Lung microvascular endothelial cell (primary cell): ENCODE measurements at places on chromosomes 2 and 18. TPM values are rescaled to one million over a fixed set of nuclear protein-coding genes. Genes with fewer than 3 reads are reported as not detected.

TRABD2A gene
- 0.87 and 0.99 TPM in 2 replicates for total RNA-seq

OSR1 gene
- total RNA-seq = 0.65 and 1.6 TPM in 2 replicates

CLEC4F gene
- total RNA-seq = under 0.01 TPM in 2 replicates

FAM124B gene
- total RNA-seq = 13.3 and 64.9 TPM in 2 replicates

CMPK2 gene
- 0.20 and 0.65 TPM in 2 replicates for total RNA-seq

TCF23 gene
- total RNA-seq = not detected in 2 replicates

GBX2 gene
- under 0.01 and 2.0 TPM in 2 replicates for total RNA-seq

SNORC gene
- under 0.01 and 0.40 TPM in 2 replicates for total RNA-seq

DDX18 gene
- 29.9 and 42.9 TPM in 2 replicates for total RNA-seq

COBLL1 gene
- total RNA-seq = 1.7 and 4.2 TPM in 2 replicates

STAMBP gene
- total RNA-seq = 8.9 and 13.3 TPM in 2 replicates

OTOS gene
- not detected in 2 replicates for total RNA-seq

ABCG8 gene
- not detected in 2 replicates for total RNA-seq

RBKS gene
- total RNA-seq = 1.1 and 1.4 TPM in 2 replicates
